Muscle of arm (tissue), 14 donors: ENCODE measurements at places on chromosomes 2 and 18.

- no peak for DNase-seq
Measured at GRCh38 chr18:57891707-57892391, 88.7 kb upstream of the ATP8B1 start.

DNA sequence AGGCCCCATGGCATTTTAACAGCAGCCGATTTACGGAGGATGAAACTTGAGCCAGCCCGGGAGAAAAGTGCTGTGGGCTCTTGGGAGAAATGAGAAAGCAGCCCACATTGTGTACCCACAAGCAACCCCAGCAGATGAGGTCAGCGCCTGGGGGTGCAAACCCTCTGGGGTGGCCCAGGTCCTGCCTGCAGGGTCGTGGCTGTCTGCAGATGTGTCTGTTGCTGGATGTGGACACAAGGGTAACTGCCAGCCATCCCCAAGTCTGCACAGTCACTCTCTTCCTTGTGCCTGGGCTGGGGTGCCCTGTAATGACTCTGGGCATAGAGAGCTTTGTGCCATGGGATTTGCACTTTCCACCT, 170.8 kb downstream of the PRKCE start:
- DNase-seq: no peak

GRCh38 chr2:225599856-225600255, 200.3 kb downstream of the NYAP2 start:
- no peak for DNase-seq

DNA sequence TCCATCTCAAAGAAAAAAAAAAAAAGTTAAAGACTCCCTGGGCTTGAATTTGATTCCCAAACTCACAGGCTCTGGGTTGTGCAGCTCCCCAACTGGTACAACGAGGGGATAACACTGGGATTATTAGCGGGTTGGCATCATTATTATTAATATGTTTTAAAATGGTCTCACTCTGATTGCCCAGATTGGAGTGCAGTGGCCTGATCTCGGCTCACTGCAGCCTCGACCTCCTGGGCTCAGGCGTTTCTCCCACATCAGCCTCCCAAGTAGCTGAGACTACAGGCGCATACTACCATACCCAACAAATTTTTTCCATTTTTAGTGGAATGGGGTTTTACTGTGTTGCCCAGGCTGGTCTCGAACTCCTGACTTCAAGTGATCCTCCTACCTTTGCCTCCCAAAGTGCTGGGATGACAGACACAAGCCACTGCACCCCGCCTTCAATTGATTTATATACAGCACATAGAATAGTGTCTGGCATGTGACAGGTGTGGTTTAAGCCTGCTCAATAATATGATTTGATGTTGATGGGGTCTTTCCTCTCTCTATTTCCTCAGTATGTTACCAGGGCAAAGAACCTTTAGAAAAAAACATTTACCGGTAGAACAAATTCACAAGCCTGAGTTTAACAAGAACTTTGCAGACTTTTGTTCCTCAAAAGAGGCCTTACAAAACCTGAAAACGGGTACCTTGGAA, 12.2 kb downstream of the MYCN start:
- no peak for DNase-seq

- DNase-seq: no peak
Measured at GRCh38 chr2:67945940-67946339, 116.9 kb downstream of the C1D start.

- peak; percentile 28 for DNase-seq
Measured at GRCh38 chr2:62084801-62085200, 111.1 kb upstream of the B3GNT2 start.

GRCh38 chr2:207490441-207490840, 39.3 kb upstream of the CREB1 start:
- no peak for DNase-seq

DNA sequence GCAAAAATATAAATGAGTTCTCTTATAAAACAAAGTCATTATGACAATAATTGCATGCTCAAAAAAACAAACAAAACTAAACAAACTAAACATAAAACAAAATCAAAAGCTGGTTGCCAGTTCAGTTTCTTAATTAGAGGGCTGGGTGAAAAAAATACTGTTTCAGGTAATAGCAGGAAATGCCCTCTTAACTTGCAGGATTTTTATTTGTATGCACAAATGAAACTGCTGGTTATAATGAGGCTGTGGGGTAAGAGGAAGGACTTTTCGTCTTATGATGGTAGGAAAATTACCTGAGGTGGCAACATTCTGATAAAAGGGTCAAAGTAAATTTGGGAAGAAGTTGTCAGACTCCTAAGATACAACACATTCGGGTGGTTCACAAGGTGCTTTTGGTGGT, 21.5 kb upstream of the CDKL4 start:
- DNase-seq: no peak

DNA sequence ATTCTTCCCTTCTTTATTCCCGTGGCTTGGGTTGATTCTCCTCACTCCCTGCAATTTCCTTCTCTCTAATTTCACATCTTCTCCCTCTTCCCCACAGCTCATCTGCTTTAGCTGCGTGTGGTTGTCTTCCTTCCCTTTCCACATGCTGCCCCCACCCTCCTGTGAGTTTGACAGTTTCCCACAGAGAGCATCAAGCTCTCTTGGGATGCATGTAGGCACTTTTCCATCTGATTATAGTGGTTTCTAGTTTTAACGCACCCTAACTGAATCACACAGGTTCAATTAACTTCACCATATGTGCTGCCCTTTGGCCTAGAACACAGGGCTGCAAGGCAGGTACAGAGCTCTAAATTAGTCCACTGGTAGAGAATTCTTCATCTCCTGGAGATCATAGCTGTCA, 110.5 kb downstream of the TACR1 start:
- DNase-seq: no peak

GRCh38 chr2:201072201-201072530, 365 bp downstream of the NDUFB3 start:
- no peak for DNase-seq

DNA sequence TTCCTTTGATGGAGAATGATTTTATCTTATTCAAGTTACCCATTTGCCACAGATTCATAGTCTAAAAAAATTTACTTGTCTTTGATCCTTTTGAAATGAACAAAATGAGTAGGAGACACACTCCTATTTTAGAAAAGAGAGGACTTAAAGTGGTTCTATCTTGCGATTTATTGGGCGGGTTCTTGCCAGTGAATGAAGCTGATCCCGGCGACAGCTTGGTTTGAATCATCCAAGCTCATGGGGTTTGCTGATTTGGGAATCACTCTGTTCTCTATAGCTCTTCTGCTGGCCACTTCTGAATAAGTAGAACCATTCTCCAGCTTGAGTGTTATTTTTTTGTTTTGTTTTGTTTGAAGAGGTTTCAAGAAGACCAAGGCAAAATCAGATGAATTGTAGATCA, 25.5 kb upstream of the PPP1CB start:
- DNase-seq: no peak

DNA sequence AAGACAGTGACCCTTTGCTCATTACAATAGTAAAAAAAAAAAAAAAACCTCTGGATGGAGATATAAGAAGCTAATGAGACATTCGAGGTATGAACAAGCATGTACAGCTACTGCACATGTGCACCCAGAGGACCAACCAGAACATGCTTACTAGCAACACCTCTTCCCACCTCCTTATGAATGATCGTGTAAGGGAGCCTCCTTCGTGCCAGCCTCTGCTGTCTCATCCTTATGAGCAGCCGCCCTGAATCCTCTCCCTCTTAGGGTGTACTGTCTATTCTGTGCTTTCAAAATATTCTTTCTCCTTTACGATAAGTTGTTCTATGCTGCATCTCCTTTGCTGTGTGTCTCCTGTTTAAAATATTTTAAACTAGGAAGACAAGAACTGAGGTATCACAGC, 91.4 kb upstream of the ACSL3 start:
- no peak for DNase-seq

DNA sequence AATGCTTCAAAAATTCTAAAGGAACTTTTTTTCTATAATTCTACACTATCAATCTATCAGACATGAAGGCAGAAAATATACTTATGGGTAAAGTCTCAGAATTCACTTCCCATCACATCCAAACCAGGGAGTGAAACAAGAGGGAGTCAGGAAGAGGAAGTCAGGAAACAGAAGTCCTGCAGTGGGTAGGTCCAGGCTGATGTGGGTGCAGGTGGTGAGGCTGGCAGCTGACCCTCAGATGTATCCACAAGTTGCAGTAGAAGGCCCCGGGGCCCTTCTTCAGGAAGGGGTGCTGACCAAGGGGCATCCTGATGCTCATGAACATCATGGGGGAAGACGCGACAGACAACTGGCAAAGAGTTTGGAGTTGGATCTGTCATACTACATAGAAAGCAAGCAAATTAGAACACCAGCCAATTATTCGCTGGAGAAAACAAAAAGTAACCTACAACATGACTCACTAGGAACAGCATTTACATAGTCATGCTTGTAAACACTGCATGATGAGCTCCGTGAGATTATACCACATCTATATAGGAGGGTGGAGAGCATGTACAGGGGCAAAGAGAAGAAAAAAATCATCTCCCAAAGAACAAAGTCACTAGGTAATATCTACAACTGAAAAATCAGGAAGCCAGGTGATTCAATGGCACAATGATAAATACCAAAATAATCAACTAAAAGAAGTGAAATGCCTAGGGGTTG, 4.2 kb downstream of the UXS1 start:
- DNase-seq: no peak

- DNase-seq: no peak
Measured at GRCh38 chr18:45820106-45820745, 5.2 kb upstream of the SIGLEC15 start.

DNA sequence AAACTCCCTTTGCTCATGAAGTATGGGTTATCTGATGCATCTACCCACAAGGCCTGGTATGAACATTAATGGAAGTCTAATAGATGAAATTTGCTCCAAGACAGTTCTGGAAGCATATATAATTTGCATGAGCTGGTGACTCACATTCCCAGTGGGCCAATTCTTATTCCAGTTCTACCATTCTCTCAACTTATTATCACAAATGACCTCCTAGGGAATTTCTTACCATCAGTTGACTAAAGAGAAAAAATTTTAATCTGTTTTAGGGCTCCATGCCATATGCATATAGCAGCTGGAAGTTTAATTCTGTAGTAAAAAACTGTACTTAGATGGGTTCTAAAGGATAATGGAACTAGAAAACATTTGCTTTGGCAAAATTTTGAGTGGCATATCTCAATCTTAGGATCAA, 165.2 kb upstream of the COL3A1 start:
- DNase-seq: peak; percentile 49

- peak; percentile 79 for DNase-seq
Measured at GRCh38 chr2:227406177-227407031, 18.7 kb upstream of the SCYGR1 start.

GRCh38 chr2:175167076-175167791, 769 bp downstream of the ATF2 start:
- no peak for DNase-seq

DNA sequence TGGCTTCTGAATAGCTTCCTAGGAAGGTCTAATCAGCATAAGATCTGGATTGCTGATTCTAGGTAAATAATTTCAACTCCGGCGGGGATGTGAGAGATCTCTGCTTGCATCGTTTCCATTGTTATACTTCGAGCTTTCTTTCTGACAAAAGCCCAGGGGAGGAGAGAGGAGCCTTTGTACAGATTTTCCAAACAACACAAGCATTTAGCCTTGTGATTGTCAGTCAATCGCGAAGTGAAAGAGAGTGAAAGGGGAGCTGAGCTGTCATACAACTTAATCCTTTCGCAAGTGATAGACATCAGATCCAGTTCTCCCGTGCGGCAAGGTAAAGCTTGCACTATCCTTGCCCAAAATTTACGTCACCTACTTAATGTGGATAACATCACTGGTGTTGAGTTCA, 26.2 kb downstream of the RALB start:
- DNase-seq: no peak

- DNase-seq: no peak
Measured at GRCh38 chr2:219991116-219991515, 363.7 kb downstream of the SLC4A3 start.

- DNase-seq: no peak
Measured at GRCh38 chr2:16657671-16658070, 8.0 kb downstream of the CYRIA start.

DNA sequence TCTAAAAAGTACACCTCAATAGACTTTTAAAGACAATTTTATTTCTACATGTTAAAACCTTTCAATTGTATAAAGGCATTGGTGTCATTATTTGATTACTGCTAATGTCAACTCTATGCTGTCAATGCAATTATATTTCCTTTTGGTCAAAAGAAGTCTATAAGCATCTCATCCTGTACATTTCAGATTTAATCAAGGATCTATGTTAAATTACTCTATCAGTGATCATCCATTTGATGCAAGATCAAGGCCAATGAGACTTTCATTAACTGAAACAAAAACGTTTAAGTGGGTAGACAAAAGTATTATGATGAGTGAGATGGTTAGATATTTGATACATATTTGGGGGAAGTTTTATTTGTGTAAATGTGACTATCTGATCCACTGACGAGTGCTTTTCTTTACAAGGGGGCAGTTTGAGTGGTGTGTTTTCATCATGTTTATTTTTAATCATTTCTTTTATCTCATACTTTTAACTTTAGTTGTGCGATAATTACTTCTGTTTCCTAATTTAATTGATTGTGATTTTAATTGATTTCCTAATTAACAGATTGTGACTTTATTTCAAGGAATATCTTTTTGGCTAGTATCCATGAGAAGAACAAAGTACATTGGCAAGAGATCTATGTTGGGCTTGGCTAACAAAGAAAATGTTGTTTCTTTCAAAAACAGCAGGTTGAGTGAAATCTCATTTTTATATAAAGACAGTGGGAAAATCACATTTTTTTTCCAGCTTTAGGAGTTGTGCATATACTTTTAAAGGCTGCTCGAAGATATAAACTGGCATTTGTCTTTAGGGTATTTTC, 1.1 kb downstream of the ARHGAP28 start:
- DNase-seq: no peak

- no peak for DNase-seq
Measured at GRCh38 chr18:46728219-46728930, 28.5 kb downstream of the ST8SIA5 start.

- DNase-seq: no peak
Measured at GRCh38 chr2:169462896-169463695, 16.2 kb upstream of the BBS5 start.

DNA sequence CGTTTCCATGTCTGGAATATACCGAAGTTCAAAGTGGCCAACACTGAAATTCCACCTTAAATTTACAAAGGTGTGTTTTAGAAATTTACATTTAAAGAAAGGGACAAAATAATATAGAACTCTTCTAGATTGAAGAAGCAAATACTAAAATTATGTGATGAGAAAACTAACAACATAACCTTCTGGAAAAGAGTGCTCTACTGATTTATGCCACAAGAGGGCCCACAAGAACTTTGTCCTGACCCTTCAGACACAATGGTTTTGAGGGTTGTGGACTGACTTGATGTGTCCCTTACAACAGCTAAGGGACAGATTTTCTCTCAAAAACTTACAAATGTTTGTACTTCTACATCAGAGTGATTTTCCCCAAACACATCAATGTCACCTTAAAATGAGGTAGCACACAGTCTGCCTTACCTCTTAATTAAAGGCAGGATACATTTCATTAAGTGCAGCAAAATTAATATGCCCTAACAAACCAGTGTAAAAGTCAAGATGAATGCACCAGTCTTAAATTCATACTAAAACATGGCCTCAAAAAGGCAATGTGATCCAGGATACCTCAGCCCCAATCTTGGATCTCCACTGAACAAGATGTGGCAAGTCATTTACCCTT, 36.2 kb downstream of the EIF2AK3 start:
- peak; percentile 48 for DNase-seq
